CD8-positive, alpha-beta memory T cell (primary cell): ENCODE measurements at places on chromosomes 5 and 9.

DNA sequence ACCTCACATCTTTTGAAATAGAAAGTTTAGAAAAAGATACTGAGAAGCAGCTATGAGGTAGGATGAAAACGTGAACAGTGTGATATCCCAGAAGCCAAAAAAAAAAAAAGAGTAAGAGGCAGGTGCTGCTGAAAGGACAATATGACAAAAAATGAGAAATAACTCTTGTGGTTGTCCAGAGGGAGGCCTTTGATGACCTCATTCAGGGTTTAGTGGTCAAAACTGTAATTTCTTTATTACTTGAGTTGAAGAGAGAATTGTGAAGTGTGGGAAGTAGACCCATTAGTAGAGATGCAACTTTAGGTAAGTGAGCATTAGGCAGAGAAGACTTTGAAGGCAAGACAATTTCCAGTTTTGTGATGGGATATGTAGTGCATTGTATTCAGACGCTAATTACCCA lies 1306.3 kb upstream of the ACO1 start:
- DNase-seq: no peak
- no peaks in the 10 kb centered on the region for H3K27me3 ChIP-seq
- no peak overlapping the region for H3K4me3 ChIP-seq
- H3K4me1 ChIP-seq: no peaks in the 10 kb centered on the region
- H3K36me3 ChIP-seq: no peaks in the 10 kb centered on the region
- no peak overlapping the region for H3K27ac ChIP-seq

DNA sequence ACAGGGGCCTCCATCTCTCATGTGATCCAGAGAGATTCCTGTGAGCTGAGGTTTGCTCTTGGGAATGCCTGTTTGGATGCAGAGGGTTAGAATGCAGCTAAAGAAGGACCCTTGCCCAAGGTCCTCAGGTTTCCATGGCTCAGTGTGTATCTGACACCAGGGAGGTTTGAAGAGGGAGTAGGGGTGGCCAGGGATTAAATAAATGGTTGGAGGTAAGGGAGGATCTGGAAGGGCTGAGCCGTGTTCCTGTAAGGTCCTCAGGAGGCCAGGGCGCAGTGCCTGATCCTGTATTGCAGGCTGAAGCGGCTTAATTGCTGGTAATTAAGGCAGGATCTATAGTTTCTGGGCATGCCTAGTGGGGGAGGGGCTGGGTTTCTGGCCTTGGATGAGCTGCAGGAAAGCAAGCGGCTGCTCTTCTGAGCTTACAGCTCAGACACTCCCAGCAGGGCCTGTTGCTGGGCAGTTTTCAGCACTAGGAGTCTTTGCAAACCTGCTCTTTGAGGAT lies 41.5 kb upstream of the MAP1B start:
- no peak overlapping the region for H3K27ac ChIP-seq
- DNase-seq: no peak
- no peaks in the 10 kb centered on the region for H3K4me1 ChIP-seq
- H3K4me3 ChIP-seq: no peak overlapping the region
- H3K36me3 ChIP-seq: no peaks in the 10 kb centered on the region

DNA sequence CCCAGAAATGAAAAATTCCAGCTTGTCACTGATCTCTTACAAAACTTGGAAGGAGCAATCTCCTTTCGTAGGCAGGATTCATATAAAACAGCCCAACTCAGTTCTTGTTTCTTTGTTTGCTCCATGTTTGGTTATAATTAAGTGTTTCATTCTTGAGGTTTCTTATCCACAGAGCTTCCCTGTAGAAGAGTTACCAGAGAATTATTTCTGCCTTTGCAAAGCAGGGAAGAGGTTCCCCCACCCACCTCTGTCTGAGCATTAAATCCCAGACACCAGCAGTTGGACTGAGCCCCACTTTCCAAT lies 34.1 kb upstream of the RAI14 start:
- H3K4me3 ChIP-seq: no peak overlapping the region
- H3K36me3 ChIP-seq: no peaks in the 10 kb centered on the region
- H3K4me1 ChIP-seq: no peaks in the 10 kb centered on the region
- H3K27ac ChIP-seq: no peak overlapping the region
- no peaks in the 10 kb centered on the region for H3K27me3 ChIP-seq
- DNase-seq: no peak

GRCh38 chr5:124825983-124826337 lies 79.5 kb upstream of the ZNF608 start:
- H3K36me3 ChIP-seq: no peaks in the 10 kb centered on the region
- H3K27ac ChIP-seq: no peak overlapping the region
- no peak for DNase-seq
- no peak overlapping the region for H3K4me3 ChIP-seq
- H3K4me1 ChIP-seq: no peaks in the 10 kb centered on the region
- no peaks in the 10 kb centered on the region for H3K27me3 ChIP-seq
